ENCODE measurements at places on chromosomes 5 and 9.

GRCh38 chr5:2575871-2576270 lies 175.6 kb downstream of the IRX2 start:
- no peak for DNase-seq

DNA sequence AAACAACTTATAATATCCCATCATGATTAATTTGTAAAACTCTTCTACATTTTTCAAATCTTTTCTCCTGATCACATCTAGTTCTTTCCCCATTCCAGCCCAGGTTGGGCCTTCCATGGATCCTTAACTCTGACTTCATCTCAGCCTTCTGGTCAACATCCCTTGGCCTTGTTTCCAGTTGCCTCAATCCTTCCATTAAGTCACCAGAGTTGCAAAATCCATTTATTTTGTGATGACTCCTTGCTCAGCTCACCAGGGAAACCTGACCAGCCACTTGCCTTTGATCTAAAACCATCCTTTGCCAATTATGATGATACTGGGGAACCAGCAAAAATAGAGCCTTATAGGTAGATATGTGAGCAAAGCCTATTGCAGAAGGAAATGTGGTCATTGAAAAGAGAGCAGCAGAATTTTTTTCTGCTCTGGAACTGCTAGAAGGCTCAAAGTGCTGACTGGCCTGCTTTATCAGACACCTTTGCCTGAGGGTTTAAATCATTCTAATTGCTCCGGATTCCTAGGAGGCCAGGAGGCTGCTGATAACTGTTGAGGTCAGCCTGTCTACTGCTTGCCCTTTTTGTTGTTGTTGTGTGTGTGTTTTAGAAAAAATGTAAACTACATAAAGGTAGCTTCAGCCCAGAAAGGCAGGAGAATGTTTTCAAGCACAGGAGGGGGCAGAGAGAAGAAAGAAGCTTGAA lies 512.2 kb upstream of the GRIA1 start:
- no peak for DNase-seq

GRCh38 chr5:119357808-119358529 lies 2.1 kb downstream of the TNFAIP8 start:
- no peak for DNase-seq

GRCh38 chr5:28468166-28468565 lies 1429.8 kb upstream of the CDH9 start:
- no peak for DNase-seq

DNA sequence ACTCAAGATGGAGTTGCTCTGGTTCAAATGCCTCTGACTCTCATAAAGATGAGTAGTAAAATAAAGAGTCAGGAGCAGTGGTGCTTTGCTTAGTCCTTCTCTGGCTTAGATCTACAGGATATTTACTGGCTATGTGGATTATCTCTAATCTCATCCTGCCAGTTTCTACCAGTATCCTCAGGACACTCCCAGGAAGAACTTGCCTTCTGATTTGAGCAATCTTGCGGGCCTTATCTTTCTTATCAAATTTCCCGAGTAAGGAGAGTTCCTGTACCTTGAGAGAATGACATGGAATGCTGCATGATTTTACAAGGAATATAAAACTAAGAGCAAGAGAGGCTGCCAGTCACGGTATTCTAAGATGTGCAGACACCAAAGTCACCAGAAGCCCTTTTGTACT lies 364.0 kb downstream of the ARHGEF28 start:
- no peak for DNase-seq

DNA sequence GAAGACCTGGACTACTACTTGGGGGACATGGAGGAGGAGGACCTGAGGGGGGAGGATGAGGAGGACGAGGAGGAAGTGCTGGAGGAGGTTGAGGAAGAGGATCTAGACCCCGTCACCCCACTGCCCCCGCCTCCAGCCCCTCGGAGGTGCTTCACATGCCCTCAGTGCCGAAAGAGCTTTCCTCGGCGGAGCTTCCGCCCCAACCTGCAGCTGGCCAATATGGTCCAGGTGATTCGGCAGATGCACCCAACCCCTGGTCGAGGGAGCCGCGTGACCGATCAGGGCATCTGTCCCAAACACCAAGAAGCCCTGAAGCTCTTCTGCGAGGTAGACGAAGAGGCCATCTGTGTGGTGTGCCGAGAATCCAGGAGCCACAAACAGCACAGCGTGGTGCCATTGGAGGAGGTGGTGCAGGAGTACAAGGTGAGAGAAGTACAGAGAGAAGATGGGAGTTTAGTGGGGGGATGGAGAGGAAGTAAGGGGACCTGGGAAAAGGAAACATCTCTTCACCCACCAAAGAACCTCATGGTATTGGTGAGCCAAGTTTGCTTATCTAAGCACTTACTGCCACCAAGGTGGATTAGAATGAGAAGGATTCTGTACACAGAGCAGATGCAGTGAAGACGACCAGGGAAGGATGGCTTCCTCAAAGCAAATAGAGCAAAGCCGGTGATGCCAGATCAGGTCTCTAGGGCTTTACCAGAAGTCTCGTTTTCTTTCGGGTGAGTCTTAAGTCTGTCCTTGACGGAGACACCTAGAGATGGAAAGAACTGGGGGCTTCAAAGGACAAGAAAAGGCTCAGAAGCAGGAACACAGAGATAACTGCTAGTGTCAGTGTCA lies 1.5 kb downstream of the TRIM41 start:
- peak; percentile 53 for DNase-seq

DNA sequence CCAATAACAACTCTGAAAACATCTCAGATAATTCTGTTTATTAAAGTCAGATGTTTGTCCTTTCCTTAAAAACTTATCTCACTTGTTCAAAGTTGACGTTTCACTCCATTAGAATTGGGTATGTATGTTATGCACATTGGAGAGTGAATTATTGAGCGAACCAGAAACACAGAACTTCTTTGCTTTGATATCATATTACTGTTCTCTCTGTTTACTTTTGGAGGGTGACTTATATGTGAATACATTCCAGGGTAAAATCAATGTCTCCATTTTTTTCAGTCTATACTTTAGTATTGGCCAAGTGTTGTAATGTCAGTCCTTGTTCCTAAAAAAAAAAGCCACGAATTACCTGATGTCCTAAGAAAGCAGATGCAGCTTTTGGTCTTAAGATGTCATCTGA lies 307.4 kb downstream of the CSNK1G3 start:
- no peak for DNase-seq

DNA sequence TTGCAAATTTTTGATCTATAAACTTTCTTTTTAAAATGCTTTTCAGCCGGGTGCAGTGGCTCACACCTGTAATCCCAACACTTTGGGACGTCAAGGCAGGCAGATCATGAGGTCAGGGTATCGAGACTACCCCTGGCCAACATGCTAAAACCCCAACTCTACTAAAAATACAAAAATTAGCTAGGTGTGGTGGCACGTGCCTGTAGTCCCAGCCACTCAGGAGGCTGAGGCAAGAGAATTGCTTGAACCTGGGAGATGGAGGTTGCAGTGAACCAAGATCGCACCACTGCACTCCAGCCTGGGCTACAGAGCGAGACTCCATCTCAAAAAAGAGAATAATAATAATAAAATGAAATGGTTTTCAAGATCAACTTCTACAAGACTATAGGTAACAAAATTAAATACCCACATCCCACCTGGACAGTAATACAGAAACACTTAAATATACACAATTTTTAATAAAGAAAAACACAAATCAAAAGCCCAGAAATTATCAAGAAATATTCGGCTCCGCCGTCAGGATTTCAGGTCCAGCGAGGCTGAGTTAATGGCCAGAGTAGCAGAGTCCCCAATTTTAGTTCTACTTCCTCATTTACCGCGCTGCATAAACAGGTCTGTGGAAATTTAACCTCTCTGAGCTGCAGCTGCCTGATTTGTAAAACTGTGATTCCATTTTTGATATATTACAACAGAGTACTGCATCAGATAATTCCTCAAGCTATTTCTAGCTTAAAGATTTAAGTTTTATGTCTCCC lies 4.0 kb downstream of the TUT7 start:
- DNase-seq: no peak

GRCh38 chr9:37954581-37954981 lies 50.7 kb upstream of the SLC25A51 start:
- DNase-seq: no peak
